ENCODE measurements at places on chromosomes 3 and 15.

DNA sequence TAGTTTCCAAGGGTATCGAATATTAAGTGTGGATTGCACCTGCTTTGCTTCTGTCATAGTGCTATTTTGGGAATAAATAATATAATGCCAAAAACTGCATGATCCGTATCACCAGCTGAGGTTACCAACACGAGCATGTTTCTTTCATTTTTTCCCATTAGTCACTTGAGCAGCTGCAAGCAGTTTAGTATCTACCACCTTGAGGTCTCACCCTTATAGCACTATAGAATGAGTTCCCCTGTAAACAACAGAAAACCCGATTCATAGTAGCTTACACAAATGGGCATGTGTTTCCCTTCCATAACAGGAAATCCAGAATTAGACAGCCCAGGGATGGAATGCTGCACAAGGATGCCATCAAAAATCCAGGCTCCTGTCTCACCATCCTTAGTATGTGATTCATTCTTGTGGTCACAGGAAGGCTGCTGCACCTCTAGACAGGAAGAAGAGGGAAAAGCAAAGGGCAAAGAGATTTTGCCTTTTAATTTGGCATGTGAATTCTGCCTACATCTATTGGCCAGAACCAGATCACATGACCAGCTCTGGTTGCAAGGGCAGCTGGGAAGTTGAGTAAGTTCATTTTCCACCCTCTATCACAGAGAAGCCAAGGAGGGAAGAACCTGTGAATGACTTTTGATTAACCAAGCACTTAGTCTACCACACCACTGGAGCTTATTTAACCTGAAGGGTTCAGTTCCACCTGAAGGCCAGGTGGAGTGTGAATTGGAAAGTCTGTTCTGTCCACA is 91.3 kb upstream of the SLC25A36 start:
- DNase-seq = no peak

DNA sequence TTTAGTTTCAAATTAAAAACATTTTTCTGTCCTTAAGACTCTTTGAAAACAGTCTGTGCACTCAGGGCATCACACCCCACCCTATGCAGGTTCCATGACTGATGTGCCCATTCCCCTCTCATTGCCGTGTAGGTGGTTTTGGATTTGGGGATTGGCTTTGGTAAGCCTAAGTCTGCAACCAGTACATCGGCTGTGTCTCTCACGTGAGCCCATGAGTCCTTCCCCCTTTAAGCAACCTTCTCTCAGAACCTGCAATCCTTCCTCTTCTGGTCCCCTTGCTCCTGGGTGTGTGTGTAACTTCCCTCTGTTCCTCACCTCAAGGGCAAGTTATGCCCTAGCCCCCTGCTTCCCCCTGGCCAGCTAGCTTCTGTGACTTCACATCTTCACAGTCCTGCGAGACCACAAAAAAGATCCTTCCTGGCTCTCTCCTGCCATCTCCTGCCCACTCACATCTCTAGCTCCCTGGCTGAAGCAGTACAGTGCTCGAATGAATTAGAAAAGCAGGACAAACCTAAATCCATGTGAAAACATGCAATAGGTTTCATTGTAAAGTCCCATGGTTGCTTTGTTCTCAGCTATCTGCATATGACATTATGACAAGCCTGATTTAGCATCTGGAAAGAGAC is 126.7 kb downstream of the UACA start:
- no peak for DNase-seq

DNA sequence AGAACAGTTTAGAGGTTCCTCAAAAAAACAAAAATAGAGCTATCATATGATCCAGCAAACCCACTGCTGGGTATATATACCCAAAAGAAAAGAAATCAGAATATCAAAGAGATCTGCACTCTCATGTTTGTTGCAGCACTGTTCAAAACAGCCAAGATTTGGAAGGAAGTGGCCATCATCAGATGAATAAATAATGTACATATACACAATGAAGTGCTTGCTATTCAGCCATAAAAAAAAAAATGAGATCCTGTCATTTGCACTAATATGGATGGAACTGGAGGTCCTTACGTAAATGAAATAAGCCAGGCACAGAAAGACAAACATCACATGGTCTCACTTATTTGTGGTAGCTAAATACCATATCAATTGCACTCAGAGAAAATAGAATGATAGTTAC is 58.4 kb downstream of the SCAPER start:
- no peak for DNase-seq

GRCh38 chr3:16214366-16214765 is 39.9 kb downstream of the GALNT15 start:
- DNase-seq = no peak

- DNase-seq = no peak
These were observed 207.5 kb downstream of the CADPS start for GRCh38 chr3:62667714-62668113.

DNA sequence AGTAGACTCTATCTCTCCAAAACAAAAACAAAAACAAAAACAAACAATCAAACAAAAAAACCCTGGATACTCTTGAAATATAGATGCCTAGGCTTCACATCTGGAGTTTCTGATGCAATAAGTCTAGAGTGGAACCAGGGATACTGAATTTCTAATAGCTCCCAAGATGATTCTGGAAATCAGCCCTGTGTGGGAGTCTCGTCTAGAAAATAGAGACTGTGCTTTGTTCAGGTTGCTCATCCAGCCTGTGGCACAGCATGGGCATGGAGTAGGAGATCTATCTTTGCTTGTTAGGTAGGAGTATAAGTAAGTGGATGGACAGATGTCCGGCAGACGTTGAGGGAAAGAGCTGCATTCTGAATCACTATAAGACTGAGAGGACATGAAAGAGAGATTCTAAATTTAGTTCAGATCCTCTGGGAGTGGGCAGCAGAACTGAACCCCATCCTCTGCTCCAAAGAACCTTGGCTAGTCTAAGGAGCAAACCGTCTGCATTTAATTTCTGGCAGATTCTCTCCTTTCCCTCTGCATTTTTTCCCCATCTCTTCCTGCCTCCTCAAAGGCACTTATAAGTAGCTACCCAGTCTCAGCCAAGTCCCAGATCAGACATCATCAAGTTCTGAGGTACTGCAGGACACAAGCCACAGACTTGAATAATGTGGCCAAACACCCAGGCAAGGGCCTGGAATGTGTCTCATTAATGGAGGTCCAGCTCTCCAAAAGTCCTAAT is 92.6 kb upstream of the STRIT1 start:
- DNase-seq = no peak

DNA sequence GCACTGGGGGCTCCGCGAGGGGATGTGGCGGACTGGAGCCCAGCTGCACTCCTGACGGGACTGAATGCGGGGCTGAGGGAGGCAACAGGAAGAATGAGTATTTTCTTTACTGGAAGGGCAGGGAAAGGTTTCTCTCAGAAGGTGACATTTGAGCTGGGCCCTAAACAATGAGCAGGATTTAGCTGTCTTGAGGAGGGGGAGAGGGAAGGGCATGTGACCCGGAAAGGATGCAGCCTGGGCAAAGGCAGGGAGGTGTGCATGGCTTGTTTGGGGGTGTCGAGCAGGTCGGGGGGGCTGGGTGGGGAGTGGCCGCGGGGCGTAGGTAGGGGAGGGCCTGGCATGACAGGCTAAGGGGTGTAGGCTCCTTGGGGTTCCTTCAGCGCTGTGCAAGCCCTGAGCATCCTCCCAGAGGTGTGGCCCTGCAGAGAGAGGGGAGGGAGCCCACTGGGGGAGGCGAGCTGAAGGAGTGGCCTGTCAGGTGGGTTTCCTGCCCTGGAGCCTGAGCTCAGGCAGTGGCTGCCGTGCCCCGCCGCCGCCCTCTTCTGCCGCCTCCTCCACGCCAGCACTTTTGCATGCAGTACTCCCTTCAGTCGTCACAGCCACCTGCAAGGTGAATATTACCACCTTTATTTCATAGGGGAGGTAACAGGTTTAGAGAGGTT is 17.2 kb upstream of the ANKDD1A start:
- DNase-seq = peak; percentile 70

DNA sequence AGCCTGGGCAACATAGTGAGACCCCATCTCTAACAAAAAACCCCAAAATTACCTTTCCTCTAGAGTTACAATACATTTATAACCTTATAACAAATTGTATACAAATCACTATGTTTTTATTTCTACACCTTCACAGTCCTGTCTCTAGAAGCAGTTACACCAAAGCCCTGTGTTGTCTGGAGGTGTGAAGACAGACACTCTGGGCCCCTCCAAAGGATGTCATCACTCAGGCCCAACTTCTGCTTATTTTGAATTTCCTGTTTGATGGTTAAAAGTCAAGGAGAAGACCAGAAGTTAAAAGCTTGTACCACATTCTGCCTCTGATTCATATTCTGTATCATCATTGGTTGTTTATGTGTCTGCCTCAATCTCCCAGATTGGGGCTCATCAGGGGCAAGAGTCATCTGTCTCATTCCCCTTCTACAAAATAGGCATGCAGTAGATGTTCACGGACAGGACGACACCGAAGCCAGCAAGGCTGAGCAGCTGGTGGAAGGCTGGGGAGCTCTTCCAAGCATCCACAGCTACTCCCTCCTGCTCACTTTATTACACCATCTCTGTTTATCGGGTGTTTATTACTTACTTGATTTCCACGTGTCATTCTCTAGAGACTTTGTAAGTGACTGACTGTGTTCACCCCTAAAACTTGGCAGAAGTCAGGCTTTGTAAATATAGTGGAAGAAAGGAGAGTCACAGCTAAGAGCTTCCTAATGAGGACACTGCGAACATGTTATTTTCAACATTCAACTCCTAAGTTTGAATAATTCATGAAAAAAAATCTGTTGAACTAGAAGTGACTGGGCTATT is 136.8 kb upstream of the ANKRD28 start:
- no peak for DNase-seq

- DNase-seq = no peak
These were observed 5.0 kb downstream of the JMJD7 start for GRCh38 chr15:41832875-41833274.

DNA sequence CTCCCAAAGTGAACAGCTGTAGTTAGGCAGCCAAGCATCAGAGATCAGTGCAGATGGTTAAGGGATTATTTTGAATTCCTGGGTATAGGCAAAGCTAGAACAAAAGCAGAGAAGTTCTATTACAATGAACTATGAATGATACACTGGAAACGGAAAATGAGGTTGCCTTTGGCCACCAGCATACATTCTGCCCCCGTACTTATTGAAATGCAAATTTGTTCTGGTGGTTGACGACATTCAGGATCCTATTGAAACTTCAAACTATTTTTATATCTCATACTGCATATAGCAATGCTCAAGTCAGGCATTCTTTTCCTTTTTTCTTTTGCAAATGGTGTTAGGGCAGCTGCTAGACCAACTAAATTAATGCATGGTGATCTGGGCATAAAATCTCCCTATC is 61.7 kb downstream of the SLC12A1 start:
- no peak for DNase-seq

DNA sequence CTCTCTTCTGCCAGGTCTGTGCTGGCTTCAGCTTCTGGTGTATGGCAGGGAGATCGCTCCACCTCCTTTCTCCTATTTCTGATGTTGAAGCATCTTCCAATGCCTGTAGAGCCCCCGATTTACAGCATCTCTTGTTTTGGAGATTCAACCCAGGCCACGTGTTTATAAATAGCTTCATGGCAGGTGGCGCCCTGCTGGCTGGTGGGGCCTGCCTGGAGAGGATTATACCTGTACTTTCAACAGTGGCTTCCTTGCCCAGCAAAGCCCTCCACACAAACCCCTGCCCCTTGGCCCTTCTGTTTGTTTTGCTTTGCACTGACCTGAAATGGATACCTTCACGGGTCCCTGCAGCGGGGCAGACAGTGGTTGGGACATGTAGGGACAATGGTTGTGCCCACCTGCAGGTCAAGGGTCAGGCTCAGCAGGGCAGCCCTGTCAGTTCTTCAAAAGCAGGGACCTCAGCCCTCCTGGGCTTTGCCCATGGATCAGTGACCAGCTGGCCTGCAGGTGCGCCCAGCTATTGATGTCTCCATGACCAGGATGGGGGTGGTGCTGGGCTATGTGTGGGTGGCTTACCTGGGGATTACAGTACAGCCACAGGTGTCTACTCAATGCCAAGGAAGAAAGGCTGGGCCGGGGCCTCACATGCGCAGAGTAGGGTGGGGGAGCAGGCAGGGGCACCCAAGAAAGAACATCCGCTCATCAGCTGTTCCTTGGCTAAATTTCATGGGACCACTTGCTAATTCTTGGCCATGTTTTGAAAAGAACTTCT is 112.7 kb upstream of the PRR23C start:
- DNase-seq = no peak

GRCh38 chr15:66494262-66494661 is 3.3 kb downstream of the SNAPC5 start:
- DNase-seq = no peak

DNA sequence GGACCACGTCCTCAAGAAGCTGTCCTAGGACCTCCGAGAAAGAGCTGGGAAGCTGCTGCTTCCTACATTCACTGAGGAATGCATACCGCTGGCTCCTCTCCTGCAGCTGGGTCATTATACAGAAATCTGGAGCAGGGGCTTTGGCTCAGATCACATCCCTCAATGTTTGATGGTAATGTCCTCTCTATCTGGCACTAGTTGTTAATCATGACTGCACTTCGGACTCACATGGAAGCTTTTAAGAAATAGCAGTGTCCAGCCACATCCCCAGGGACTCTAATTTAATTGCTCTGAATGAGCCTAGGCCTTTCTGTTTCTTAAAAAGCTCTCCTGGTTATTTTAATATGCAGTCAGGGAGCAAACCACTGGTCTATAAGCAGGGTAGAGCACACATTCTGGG is 25.7 kb upstream of the MYRIP start:
- DNase-seq = no peak

DNA sequence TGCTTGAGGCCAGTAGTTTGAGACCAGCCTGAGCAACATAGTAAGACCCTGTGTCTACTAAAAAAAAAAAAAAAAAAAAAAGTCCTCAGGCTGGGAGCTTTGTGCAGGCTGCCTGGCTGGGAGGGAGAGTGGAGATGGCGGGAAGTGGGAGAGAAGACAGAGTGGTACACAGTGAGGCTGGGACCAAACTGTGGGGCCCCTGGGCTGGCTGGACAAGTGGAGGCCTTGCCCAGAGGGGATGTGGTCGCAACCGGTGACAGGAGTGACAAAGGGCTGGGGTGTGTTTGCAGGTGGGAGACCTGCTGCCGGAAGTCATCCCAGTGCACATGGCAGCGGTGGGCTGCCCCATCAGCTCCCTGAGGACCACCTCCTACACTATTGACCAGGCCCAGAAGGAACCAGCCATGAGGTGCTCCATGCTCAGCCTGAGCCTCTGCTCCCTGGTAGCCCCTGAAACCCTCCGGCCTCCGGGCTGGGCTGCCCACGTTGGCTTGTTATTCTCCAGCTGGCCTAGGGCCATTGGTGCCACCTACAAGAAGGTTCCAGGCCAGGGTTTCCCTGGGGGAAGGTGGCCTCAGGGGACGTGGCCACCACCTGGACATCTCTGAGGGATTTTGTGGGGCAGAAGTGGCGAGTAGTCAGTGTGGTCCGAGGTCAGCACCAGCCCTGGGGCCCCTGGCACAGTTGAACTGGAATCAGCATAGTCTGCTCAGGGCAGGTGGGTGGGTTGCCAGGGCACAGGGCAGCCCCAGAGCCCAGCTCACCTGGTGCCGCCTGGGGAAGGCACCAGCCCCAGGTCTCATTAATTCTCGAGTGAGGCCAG is 22.7 kb downstream of the ACAA1 start:
- no peak for DNase-seq

DNA sequence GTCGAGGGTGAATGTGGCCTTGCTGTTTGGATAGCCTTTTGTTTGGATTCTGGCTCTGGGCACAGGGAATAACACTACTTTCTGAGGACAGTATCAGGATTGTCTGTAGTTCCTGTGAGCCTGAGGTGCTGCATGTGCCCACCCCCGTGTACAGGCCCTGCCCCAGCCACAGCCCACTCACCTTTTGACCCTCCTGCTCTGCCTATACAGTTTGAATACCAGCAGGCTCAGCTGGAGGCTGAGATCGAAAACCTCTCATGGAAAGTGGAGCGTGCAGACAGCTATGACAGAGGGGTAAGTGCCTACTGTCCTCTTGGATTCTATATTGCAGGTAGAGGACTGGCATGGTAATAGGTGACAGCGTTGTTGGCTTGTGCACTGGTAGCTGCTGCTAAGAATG is 7.4 kb upstream of the P4HTM start:
- no peak for DNase-seq
